ENCODE measurements at places on chromosomes 3 and 15. TPM values are rescaled to one million over a fixed set of nuclear protein-coding genes. Genes with fewer than 3 reads are reported as not detected.

KY gene
- total RNA-seq, result not detected

TM6SF1 gene
- 15.0 TPM for total RNA-seq

SEC22C gene
- 53.7 TPM for total RNA-seq

CSPG5 gene
- total RNA-seq, result 0.66 TPM

LRIG1 gene
- total RNA-seq, result 152 TPM

TNFAIP8L3 gene
- 8.0 TPM for total RNA-seq

ZWILCH gene
- 2.9 TPM for total RNA-seq

EIF5A2 gene
- total RNA-seq, result 7.7 TPM

CCR4 gene
- 1.0 TPM for total RNA-seq

SH2D7 gene
- not detected for total RNA-seq

GABRR3 gene
- total RNA-seq, result not detected

GOLIM4 gene
- 27.5 TPM for total RNA-seq

ALDH1A3 gene
- 45.1 TPM for total RNA-seq

C3orf80 gene
- not detected for total RNA-seq

TLR9 gene
- not detected for total RNA-seq

ATP10A gene
- 14.1 TPM for total RNA-seq

PLCB2 gene
- 13.8 TPM for total RNA-seq

GOLGA8N gene
- total RNA-seq, result 19.6 TPM

EXOSC7 gene
- total RNA-seq, result 62.5 TPM

FILIP1L gene
- 56.3 TPM for total RNA-seq

CACNA2D2 gene
- total RNA-seq, result 1.7 TPM

BAHD1 gene
- total RNA-seq, result 4.1 TPM

TEX9 gene
- 4.6 TPM for total RNA-seq

ANKRD63 gene
- total RNA-seq, result not detected

SEMA4B gene
- 12.4 TPM for total RNA-seq

Data from subcutaneous adipose tissue (tissue), 4 donors.